ENCODE measurements at places on chromosomes 4 and X.

DNA sequence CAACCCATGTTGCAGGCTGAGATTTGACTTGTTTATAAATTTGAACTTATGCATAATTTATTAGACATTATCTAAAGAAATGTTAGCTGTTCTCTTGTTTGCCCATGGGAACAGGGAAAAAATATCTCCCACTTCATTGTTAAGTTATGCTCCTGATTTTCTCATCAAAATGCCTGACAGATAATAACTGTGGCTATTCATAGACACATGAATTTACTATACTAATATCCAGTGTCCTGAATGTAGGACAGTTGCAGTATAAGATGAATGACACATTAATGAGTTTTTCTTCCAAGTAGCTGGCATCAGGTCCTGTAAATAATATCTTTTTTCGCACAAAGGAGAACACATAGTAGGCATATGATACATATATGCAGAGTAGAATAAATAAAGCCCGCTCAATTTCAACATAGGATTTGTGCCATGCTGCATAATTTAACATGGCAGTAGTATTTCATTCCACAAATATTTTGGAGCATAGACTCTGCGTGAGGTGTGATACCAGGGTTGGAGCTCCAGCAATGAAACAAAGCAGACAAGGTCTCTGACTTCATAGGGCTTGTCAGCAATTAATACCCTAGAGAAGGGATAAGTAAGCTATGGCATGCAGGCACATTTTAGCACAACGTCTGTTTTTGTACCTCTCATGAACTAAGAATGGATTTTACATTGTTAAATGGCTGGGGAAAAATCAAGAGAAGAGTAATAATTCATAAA is 40.4 kb upstream of the DDX53 start:
- DNase-seq: no peak

DNA sequence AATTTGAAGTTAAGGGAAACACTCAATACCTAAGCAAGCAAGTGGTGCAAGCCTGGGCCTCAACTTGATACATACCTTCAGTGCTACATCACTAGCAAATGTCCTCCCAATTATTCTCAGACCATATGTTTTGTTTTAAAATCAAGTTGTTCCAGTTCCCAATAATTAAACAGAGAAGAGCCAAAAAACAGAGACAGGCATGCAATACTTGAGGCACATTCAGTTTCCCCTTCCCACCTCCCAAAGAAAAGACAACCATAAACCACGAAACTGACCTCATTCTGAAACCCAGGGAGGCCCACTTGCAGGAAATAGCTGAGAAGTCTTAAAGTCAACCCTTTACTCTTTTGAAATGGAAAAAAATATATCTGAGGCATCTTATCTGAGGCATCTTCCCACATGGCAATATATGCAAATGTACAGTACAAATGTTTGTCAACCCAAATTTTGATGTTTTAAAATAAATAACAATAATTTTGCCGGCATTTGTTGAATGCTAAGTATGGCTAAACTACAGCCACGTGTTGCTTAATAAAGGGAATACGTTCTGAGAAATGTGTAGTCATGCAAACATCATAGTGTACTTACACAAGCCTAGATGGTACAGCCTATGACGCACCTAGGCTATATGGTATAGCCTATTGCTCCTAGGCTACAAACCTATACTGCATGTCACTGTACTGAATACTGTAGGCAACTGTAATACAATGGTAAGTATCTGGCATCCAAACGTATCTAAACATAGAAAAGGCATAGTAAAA is 147.5 kb downstream of the TSPAN5 start:
- DNase-seq: no peak

- no peak for DNase-seq
These were observed 44.4 kb downstream of the RAP1GDS1 start for GRCh38 chr4:98305576-98305975.

- no peak for DNase-seq
These were observed 19.3 kb downstream of the PRSS48 start for GRCh38 chr4:151296227-151296626.

- DNase-seq: no peak
These were observed 1.6 kb upstream of the PCDH18 start for GRCh38 chr4:137533855-137534254.

GRCh38 chr4:84730375-84730774 is 147.4 kb downstream of the CDS1 start:
- no peak for DNase-seq

GRCh38 chr4:156766846-156767245 is 204.8 kb downstream of the PDGFC start:
- DNase-seq: no peak

DNA sequence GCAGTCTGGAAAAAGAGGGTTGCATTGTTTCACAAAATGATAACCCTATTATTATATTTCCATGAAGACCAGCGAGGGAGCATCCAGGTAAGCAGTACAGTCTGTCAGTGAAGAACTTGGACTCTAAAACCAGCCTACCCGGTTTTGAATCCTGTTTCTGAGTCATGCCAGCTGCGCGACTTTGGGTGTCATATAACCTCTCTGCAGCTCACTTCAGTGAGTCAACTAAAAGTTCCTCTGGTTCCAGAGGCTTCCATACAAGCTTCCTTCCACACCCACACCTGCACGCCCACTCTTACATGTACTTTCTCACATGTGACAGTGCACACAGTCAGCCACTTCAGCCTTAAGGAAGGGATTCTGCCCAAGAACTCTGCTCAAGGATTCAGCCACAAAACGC is 49.8 kb upstream of the PRPS2 start:
- no peak for DNase-seq

- DNase-seq: peak; percentile 22
These were observed 1.8 kb upstream of the HSD17B10 start for GRCh38 chrX:53435997-53436396.

- DNase-seq: no peak
These were observed 27.1 kb upstream of the IGFBP7 start for GRCh38 chr4:57137261-57137660.

GRCh38 chrX:69504626-69505612 is 793 bp downstream of the NALF2 start:
- DNase-seq: no peak

- DNase-seq: no peak
These were observed 80.2 kb downstream of the USP46 start for GRCh38 chr4:52578951-52579350.

GRCh38 chr4:168811786-168812651 is 198.0 kb downstream of the CBR4 start:
- DNase-seq: no peak

DNA sequence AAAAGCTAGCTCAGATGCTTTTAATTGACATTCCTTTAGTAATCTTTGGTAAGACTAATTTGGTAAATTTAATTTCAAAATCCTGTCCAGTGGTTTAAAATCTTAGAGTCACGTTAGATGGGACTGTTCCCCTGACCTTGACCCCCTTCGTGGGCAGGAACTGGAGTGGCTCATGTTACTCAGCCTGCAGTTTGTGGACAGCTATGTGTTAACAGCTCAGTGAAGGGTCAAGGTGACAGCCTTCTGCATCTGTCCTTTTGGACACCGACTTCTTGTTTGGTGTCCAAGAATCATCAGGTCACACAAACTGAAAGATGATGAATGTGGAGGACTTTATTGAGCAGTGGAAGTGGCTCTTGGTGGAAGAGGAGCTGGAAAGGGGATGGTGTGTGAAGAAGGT is 2.9 kb downstream of the ARSF start:
- no peak for DNase-seq

DNA sequence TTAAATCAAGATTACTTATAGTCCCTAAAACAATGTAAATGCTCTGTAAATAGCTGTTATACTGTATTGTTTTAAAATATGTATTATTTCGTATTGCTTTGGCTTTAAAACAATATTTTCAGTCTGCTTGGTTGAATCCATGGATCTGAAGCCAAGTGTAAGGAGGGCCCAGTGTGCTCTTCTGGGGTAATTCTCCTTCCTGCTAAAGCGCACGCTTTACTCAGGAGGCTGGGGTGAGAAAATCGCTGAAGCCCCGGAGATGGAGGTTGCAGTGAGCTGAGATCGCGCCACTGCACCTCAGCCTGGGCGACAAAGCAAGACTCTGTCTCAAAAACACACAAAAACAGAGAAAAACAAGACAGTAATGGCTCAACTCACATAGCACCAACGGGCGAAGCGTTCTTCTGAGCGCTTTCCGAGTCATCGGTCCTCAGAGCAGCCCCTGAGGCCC is 391 bp upstream of the IDUA start:
- no peak for DNase-seq

GRCh38 chr4:53914313-53915016 is 149.9 kb downstream of the CHIC2 start:
- DNase-seq: no peak

- DNase-seq: peak; percentile 15
These were observed 3.1 kb downstream of the KDM6A start for GRCh38 chrX:44876086-44876485.

GRCh38 chr4:161291222-161291621 is 872.6 kb downstream of the FSTL5 start:
- no peak for DNase-seq

DNA sequence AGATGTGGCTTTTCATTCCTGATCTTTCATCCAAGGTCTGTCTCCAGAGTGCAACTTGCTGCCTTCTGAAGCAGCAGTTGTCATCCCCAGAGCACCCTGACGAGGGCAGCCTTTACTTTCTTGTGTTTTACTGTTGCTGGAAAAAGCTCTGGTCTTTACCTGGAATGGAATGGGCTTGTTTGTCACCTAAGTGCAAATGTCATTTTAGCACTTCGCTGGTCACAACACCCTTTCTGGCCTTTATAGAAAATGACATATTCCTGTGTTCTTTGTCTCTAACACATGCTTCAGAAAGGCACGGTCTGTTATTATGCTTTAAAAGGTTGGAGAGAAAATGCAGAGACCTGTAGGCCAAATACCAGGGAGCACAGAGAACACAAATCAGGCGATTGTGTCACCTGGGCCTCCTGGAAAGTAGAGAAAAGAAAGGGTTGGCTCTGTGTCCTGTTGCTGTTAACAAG is 332.7 kb upstream of the IGFBP7 start:
- peak; percentile 38 for DNase-seq

- peak; percentile 41 for DNase-seq
These were observed 97.0 kb upstream of the LNX1 start for GRCh38 chr4:53688186-53688790.

- DNase-seq: no peak
These were observed 2.7 kb downstream of the REST start for GRCh38 chr4:56910172-56910967.

- no peak for DNase-seq
These were observed 19.7 kb upstream of the ABCG2 start for GRCh38 chr4:88177983-88178625.

DNA sequence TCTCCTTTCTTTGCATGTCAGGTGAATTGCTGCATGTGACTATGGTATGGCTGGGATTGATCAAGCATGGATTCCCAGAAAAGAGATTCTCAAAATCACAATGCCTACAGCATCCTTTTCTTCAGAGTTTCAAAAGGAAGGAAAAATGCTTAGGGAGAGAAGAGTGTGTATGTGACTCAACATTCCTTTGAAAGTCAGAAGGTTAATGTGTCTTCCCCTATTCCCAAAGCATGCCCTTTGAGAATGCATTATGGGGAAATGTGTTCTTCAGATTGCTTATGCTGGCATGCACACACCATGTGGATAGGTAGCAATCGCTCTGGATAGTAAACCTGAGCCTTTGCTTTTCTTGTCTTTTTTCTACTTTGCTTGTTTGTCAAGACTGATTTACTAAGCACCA is 78.5 kb downstream of the ELOVL6 start:
- no peak for DNase-seq

DNA sequence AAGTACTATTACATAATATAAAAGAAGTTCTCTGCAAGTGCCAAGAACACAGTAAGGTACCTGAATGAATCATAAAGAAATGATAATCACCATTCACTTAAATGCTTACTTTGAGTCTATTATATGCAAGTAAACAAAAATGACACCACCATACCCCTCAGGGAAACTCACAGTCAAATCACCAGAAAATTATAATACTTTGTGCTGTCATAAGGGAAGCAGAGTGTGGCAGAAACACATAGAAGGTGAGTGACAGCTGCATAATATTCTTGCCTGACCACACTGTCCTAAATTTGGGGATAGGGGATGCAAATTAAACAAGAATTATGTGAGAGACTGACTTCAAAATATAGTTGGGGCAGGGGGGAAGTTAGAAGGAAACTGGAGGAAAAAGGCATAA is 12.9 kb downstream of the CCNI start:
- no peak for DNase-seq

DNA sequence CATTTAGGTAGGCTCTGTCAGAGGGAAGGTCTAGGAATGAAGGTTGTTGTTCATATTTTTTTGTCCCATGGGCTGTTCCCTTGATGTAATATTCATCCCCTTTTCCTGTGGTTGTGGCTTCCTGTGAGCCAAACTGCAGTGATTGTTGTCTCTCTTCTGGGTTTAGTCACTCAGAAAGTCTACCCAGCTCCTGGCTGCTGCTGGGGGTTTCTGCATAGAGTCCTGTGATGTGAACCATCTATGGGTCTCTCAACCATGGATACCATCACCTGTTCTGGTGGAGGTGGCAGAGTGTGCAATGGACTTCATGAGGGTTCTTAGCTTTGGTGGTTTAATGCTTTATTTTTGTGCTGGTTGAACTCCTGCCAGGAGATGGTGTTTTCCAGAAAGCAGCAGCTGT is 122.8 kb downstream of the ZC4H2 start:
- DNase-seq: no peak

- no peak for DNase-seq
These were observed 28.9 kb downstream of the CYTL1 start for GRCh38 chr4:4990329-4990728.

DNA sequence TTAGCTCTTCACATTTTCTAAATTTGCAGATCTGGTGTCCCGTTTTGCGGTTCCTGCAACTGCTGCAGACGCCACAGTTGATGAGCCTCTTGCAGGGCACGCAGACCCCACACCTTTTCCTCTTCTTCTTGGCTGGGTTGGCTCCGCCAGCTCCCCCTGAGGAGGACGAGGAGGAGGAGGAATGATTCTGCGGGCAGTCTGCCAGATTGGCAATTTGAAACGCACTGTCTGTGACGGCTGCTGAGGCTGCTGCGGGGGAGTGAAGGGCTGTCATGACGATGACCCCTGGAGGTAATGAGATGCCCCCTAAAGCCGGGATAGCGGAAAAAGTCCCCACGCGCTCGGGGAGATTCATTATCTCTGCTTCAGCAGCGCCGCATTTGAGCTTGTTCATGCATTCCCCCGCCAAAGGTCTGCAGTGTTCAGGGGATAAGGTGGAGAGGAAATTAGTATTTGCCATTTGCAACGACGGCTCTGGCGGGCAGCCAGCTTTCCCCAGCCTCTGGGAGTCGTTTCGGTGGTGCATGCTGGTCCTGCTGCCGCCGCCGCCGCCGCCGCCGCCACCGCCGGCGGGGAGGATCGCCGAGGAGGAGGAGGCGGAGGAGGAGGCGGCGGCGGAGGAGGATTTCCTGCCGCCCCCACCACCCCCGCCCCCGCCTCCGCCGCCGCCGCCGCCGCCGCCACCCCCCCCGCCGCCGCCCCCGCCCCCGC is 3.8 kb downstream of the CXXC4 start:
- peak; percentile 62 for DNase-seq

DNA sequence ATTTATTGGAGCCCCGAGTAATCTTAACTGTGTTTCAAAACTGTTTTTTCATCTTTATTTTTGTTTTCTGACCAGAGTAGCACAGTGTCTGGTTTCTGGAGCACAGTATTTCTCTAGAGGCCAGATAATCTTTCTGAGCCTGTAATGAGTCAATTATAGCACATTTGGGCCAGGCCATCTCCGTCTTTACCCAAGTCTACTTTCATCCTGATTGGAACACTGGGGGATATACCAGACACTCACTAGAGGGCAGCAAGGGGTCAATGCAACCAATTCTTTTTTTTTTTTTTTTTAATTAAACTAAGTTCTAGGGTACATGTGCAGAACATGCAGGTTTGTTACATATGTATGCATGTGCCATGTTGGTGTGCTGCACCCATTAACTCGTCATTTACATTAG is 282.0 kb downstream of the ARHGAP24 start:
- no peak for DNase-seq

- no peak for DNase-seq
These were observed 25.6 kb downstream of the IQSEC2 start for GRCh38 chrX:53255738-53256191.

All from hippocampal formation (tissue), 2 donors.